Left ventricle myocardium inferior (tissue), 1 donor: ENCODE measurements at places on chromosomes 6 and 20. TPM values are rescaled to one million over a fixed set of nuclear protein-coding genes. Genes with fewer than 3 reads are reported as not detected.

MYL9 gene
- total RNA-seq: 1,345 TPM

ZBTB46 gene
- 13.6 TPM for total RNA-seq

ORC3 gene
- 20.5 TPM for total RNA-seq

DNAH8 gene
- total RNA-seq: 0.03 TPM

ABT1 gene
- total RNA-seq: 8.3 TPM

GPX5 gene
- total RNA-seq: not detected

PLCB1 gene
- 6.0 TPM for total RNA-seq

ANGPT4 gene
- total RNA-seq: 0.05 TPM

PROKR2 gene
- not detected for total RNA-seq

MUC21 gene
- total RNA-seq: not detected

MLIP gene
- total RNA-seq: 397 TPM

TREM1 gene
- total RNA-seq: 0.52 TPM

TXLNB gene
- 137 TPM for total RNA-seq

BTNL2 gene
- not detected for total RNA-seq
